Naive B cell (primary cell): ENCODE measurements at places on chromosomes 3 and 15. TPM values are rescaled to one million over a fixed set of nuclear protein-coding genes. Genes with fewer than 3 reads are reported as not detected.
A peak's percentile ranks its signal among the peaks of the same experiment; 100 is the strongest.

The C2CD4A gene
- not detected for polyA plus RNA-seq

The LYZL4 gene
- not detected for polyA plus RNA-seq

The CYP8B1 gene
- polyA plus RNA-seq = not detected

GRCh38 chr15:78360367-78360801 is 20.2 kb downstream of the CRABP1 start:
- no peak for DNase-seq
- H3K27ac ChIP-seq = no peak overlapping the region
- no peaks in the 10 kb centered on the region for H3K4me1 ChIP-seq
- no peak overlapping the region for H3K4me3 ChIP-seq
- no peaks in the 10 kb centered on the region for H3K36me3 ChIP-seq

GRCh38 chr3:5122741-5123706 is 932 bp downstream of the ARL8B start:
- peak; percentile 20 for DNase-seq
- H3K4me3 ChIP-seq = peak overlapping the region; percentile 97
- H3K27me3 ChIP-seq = no peaks in the 10 kb centered on the region
- no peaks in the 10 kb centered on the region for H3K36me3 ChIP-seq
- peaks cover 29% of the 10 kb centered on the region for H3K4me1 ChIP-seq
